RPMI7951 (cell line): ENCODE measurements at places on chromosomes 16 and 17.

- peak; percentile 47 for DNase-seq
Measured at GRCh38 chr17:47281216-47281615, 27.6 kb downstream of the ITGB3 start.

- DNase-seq: no peak
Measured at GRCh38 chr16:63337264-63337663, 1301.0 kb upstream of the CDH8 start.

DNA sequence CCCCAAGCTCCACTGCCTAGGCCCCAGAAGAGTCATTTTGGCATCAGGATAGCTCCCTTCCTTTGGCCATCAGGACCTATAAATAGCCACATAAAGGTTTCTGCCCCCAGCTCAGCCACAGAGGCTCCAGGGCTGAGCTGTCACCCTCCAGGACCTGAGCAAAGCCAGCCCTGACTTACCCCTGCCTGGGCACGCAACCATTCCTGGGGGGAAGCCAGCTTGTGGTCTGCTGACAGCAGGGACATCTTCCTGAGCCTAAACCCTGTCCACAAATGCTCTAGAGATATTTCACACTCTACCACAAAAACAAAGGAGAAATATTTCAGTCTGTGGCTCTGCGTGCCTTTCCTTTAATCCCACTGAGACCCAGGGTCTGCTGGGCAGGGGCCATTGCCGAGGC, 123.7 kb upstream of the CCL2 start:
- DNase-seq: peak; percentile 8

- DNase-seq: no peak
Measured at GRCh38 chr16:67565470-67566100, 3.3 kb downstream of the CTCF start.

DNA sequence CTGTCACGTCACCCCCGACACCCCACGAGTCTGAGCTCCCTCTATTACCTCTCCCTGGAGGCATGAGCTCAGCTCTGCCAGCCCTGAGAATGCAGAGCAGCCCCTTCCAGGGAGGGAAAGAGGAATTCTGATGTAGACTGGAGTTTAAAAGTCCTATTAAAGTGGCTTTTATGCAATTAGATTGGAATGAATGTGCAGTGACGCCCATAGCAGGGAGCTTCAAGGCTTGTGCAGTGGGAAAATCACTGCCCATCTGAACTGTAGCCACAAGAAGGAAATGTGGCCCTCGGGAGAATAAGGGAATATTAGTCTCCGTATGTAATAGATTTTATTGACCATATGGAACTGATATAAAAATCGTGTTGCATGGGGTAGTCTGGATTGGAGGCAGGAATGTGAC, 66.9 kb downstream of the ZNF423 start:
- DNase-seq: no peak

DNA sequence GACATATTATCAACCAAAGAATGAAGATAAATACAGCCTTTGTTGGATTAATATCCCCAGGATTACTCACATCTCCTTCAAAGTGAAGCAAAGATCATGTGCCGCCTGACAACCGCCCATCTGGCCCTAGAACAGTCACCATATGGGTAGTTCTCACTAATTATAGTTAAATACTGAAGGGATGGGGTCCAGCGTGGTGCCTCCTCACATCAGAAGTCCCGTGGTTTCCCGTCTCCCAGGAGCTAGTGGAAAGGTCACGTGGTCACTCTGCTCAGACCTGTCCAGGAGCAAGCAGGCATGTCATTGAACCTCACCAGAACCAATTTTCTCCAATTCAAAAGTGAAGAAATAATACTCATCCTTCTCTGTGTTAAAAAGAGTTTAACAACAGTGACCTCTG, 434.5 kb downstream of the SHISA9 start:
- DNase-seq: no peak

DNA sequence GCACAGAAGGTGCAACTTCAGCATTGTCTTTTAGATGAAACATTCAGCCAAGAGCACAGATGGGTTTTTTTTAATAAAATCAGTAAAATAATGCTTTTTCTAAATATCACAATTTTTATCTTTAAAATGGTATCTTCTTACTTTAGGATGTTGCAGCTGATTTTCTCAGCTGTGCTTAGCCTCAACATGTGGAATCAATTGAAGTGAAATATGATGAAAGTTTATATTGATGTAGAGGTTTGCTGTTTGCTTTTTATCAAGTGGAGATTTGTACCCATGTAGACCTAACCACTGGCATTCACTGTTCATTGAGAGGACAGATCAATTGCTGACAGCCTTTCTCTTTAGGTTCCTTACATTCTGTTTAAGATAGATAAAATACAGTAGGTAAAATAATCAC, 107.8 kb downstream of the CYB561 start:
- no peak for DNase-seq

DNA sequence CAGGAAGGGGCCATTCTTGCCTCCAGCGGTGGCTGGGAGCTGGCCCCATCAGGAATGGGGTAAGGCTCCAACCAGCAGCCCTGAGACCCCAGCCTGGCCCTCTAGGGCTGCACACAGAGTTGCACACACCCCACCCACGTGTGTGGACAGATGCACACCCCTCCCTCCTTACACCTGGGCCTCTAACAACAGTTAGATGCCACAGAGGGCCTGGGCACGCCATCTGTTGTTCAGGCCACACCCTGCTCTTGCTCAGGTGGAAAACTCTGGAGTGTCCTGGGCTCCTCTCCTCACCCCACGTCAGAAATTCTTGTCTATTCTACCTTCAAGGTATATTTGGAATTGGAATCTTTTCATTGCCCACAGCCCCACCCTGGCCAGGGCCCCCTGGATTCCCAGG, 13.3 kb upstream of the RAI1 start:
- DNase-seq: no peak

DNA sequence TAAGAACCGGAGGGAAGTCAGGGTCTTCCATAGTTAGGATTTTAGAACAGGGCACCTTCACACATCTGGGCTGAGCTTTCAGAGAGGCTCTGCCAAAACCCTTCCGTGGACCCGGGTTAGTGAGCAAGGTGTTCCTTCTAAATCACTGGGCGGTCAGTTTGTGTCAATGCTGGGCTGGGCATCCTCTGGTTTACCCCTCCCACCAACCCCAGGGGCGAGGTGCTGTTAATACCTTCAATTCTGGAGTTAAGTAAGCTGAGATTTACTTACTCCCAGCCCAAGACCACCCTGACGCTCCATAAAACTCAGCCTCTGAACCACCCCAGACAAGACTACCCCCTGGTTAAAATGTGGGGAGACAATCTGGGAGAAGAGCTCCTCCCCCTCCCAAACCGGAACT, 1.0 kb downstream of the TMEM92 start:
- no peak for DNase-seq

DNA sequence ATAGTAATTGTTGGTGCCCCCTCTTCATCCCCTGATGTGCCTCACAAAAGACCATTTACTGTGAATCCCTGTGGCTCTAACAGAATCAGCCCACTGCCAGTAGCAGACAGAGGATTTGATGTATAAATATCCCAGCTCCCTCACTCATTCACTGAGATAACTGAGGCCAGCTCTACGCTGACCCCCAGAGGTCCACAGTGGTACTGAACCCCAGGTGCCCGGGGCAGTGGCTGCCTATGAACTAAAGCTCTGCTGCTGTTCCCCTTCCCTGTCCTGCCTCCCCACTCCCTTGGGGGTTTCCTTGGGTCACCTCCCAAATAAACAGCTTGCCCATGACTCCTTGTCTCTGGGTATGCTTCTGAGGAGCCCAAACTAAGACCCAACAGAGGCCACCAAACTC, 295.8 kb downstream of the FOXL1 start:
- DNase-seq: peak; percentile 39

- DNase-seq: no peak
Measured at GRCh38 chr17:39660397-39661385, 4.5 kb upstream of the TCAP start.

- no peak for DNase-seq
Measured at GRCh38 chr17:61458421-61459141, 6.4 kb downstream of the TBX4 start.

DNA sequence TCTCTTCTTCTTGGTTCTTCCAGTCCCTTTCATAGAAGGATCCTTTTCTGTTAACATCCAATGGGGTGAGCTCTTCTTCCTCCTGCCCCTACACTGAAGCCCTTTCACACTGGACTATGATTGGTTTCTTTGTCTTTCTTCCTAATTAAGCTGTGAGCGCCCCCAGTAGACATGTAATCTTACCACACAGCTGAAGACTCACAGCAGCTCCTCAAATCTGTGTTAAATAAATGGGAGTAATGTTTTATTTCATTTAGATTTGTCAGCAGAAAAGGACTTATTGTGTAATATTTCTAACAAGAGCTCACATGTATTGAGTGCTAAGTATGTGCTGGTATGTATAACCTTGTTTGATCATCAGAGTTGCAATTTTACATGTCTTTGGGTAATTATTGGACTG, 55.7 kb downstream of the TOX3 start:
- no peak for DNase-seq
